Fibroblast of lung (primary cell): ENCODE measurements at places on chromosomes 3 and 15. TPM values are rescaled to one million over a fixed set of nuclear protein-coding genes. Genes with fewer than 3 reads are reported as not detected.

The RRP9 gene
- total RNA-seq: 19.7 and 29.5 TPM in 2 replicates

The LRRIQ4 gene
- total RNA-seq: under 0.01 TPM in 1 of 2 replicates, not detected in the other

The ALPK3 gene
- total RNA-seq: 0.26 and 0.50 TPM in 2 replicates

The C15orf40 gene
- 8.0 and 12.6 TPM in 2 replicates for total RNA-seq

The CHRD gene
- total RNA-seq: 1.3 and 4.8 TPM in 2 replicates

The C2CD4A gene
- not detected in 2 replicates for total RNA-seq

The ZMYND10 gene
- total RNA-seq: 0.26 and 0.83 TPM in 2 replicates

The DPPA4 gene
- total RNA-seq: 0.26 TPM in 1 of 2 replicates, not detected in the other

The LRTM1 gene
- not detected in 2 replicates for total RNA-seq

The SLC24A5 gene
- not detected in 2 replicates for total RNA-seq

The UNC13C gene
- total RNA-seq: not detected in 2 replicates

The RHOV gene
- under 0.01 TPM in 1 of 2 replicates, not detected in the other for total RNA-seq

The MEGF11 gene
- total RNA-seq: under 0.01 TPM in 1 of 2 replicates, not detected in the other

The CPLX3 gene
- not detected in 2 replicates for total RNA-seq

The RARRES1 gene
- total RNA-seq: 93.3 and 547 TPM in 2 replicates

The SLC28A1 gene
- total RNA-seq: not detected in 2 replicates

The IGSF11 gene
- total RNA-seq: under 0.01 and 0.26 TPM in 2 replicates

The BOC gene
- total RNA-seq: 2.1 and 3.9 TPM in 2 replicates

The C3orf33 gene
- 3.6 TPM in 2 replicates for total RNA-seq

The CRABP1 gene
- total RNA-seq: not detected in 2 replicates

The KLHL40 gene
- total RNA-seq: not detected in 2 replicates

The SEMA5B gene
- total RNA-seq: not detected in 2 replicates

The ZKSCAN7 gene
- total RNA-seq: 8.5 and 13.2 TPM in 2 replicates

The IDH3A gene
- total RNA-seq: 24.9 and 25.2 TPM in 2 replicates

The SAMMSON gene
- total RNA-seq: under 0.01 TPM in 2 replicates

The MTHFS gene
- total RNA-seq: 17.5 and 21.6 TPM in 2 replicates

The TMC3 gene
- total RNA-seq: not detected in 2 replicates

The RGMA gene
- total RNA-seq: 1.3 and 1.5 TPM in 2 replicates

The MYH15 gene
- 0.17 and 0.26 TPM in 2 replicates for total RNA-seq

The ITPKA gene
- 3.9 and 35.0 TPM in 2 replicates for total RNA-seq
